ENCODE measurements at places on chromosomes 3 and 15.

GRCh38 chr15:50278496-50278895 is 13.0 kb upstream of the HDC start:
- no peak for DNase-seq

DNA sequence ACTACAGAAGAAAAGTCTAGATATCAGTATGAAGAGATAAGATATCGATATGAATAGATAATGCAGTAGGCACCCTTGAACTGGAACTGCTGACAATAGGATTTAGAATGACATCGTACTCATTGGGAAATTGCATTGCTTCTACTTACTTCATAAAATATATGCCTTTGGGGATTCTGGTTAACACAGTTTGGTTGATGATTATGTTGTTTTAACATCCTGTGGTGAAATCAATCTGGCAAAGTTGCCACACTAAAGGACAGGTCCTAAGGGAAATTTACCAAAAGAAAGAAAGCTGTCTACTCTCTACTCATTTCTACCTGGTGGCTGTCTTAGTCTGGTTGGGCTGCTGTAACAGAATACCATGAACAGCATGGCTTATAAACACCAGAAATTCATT is 417.4 kb upstream of the DPH6 start:
- no peak for DNase-seq

- no peak for DNase-seq
These were observed 144.7 kb upstream of the TTC14 start for GRCh38 chr3:180457225-180457624.

DNA sequence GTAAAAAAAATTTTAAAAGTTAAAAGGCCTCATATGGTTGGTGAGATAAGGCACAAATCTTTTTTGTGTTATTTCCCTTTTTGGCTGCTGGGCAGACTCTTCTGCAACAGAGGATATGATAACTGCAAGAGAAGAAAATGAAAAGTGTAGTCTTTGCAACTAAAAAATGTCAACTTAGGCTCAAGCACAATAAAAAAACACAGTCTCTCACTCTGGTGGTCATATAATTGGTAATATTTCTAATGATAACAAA is 15.4 kb downstream of the COMMD2 start:
- no peak for DNase-seq

DNA sequence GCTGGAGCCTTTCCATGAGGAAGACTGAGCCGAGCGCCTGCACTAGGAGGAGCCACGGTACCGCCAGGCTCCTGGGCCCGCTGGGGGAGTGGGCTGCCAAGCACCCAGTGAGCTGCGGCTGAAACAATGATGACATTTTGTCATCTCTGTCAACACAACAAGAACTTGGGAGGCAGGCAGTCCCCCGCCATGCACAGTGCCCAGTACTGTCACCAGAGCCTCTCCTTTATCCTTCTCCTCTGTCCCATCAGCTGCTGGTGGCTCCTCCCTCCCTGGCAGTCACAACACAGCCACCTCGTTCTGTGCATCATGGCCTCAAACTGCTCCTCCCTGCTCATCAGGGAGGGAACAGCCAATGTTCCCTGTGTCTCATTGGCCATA is 34.0 kb upstream of the PCSK6 start:
- DNase-seq: no peak
